ENCODE measurements at places on chromosomes 7 and 10. TPM values are rescaled to one million over a fixed set of nuclear protein-coding genes. Genes with fewer than 3 reads are reported as not detected.

- no peaks in the 10 kb centered on the region for H3K36me3 ChIP-seq
- H3K27me3 ChIP-seq, result no peaks in the 10 kb centered on the region
- H3K27ac ChIP-seq, result no peak overlapping the region
- no peaks in the 10 kb centered on the region for H3K4me1 ChIP-seq
- DNase-seq, result no peak
Measured at GRCh38 chr10:9291081-9291480, 1236.6 kb downstream of the GATA3 start.

- peaks cover 54% of the 10 kb centered on the region for H3K36me3 ChIP-seq
- no peaks in the 10 kb centered on the region for H3K27me3 ChIP-seq
- H3K27ac ChIP-seq, result no peak overlapping the region
Measured at GRCh38 chr7:20388084-20388483, 57.4 kb downstream of the ITGB8 start.

Gene BMPR1A
- 44.1 TPM for total RNA-seq

Gene MMD2
- not detected for total RNA-seq

GRCh38 chr10:56349611-56350010 lies 11.4 kb downstream of the ZWINT start:
- no peaks in the 10 kb centered on the region for H3K4me1 ChIP-seq
- H3K4me3 ChIP-seq, result no peak overlapping the region
- no peaks in the 10 kb centered on the region for H3K27me3 ChIP-seq
- DNase-seq, result no peak
- H3K27ac ChIP-seq, result no peak overlapping the region
- no peaks in the 10 kb centered on the region for H3K36me3 ChIP-seq

Gene ADIRF
- 703 TPM for total RNA-seq

GRCh38 chr7:47302560-47302959 lies 279.4 kb downstream of the TNS3 start:
- H3K36me3 ChIP-seq, result peaks cover 59% of the 10 kb centered on the region
- DNase-seq, result no peak
- peak overlapping the region; percentile 64 for H3K27ac ChIP-seq
- peaks cover 39% of the 10 kb centered on the region for H3K4me1 ChIP-seq
- H3K27me3 ChIP-seq, result no peaks in the 10 kb centered on the region

GRCh38 chr10:51789118-51789517 lies 89.7 kb upstream of the CSTF2T start:
- H3K4me1 ChIP-seq, result no peaks in the 10 kb centered on the region
- H3K27ac ChIP-seq, result no peak overlapping the region
- no peak for DNase-seq
- H3K36me3 ChIP-seq, result no peaks in the 10 kb centered on the region
- H3K4me3 ChIP-seq, result no peak overlapping the region
- no peaks in the 10 kb centered on the region for H3K27me3 ChIP-seq

GRCh38 chr7:86745013-86745745 lies 101.5 kb downstream of the GRM3 start:
- no peak for DNase-seq
- no peaks in the 10 kb centered on the region for H3K27me3 ChIP-seq
- no peaks in the 10 kb centered on the region for H3K4me1 ChIP-seq
- H3K4me3 ChIP-seq, result no peak overlapping the region

GRCh38 chr7:24786306-24786705 lies 29.0 kb upstream of the GSDME start:
- H3K4me3 ChIP-seq, result no peak overlapping the region
- H3K27me3 ChIP-seq, result no peaks in the 10 kb centered on the region
- H3K27ac ChIP-seq, result no peak overlapping the region
- no peaks in the 10 kb centered on the region for H3K36me3 ChIP-seq

DNA sequence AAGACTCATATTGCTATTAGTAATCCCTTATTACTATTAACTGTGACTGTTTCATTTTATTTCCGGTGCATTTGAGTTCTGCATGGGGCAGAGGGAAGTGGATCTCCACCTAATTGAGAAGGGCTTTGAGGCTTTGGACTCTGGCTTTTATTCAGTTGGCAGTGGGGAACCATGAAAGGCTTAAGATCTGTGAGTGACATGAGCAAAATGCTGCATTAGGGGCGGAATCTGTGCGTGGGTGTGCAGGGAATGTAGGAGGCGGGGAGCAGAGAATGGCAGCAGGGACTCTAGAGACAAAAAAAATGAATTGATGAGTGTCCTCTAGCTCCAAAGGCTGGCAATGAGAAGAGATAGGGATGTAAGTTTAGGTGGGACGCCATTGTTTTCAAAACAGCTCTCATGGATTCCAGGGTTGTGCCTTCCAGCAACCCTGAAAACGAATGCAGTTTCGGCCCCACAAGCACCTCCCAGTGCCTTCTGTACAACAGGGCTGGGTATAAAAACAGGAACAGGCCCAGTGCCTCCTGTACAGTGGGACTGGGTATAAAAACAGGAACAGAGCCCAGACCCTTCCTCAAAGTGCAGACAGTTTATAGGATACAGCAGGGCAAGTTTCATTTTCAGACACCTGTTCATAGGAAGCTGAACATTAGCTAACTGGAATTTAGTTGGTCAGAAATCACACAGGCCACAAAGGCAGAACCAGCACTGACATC lies 663.3 kb upstream of the FOXK1 start:
- H3K4me3 ChIP-seq, result no peak overlapping the region
- peaks cover 39% of the 10 kb centered on the region for H3K36me3 ChIP-seq
- H3K27me3 ChIP-seq, result no peaks in the 10 kb centered on the region
- H3K4me1 ChIP-seq, result no peaks in the 10 kb centered on the region
- H3K27ac ChIP-seq, result no peak overlapping the region

Gene RARRES2
- total RNA-seq, result 172 TPM

DNA sequence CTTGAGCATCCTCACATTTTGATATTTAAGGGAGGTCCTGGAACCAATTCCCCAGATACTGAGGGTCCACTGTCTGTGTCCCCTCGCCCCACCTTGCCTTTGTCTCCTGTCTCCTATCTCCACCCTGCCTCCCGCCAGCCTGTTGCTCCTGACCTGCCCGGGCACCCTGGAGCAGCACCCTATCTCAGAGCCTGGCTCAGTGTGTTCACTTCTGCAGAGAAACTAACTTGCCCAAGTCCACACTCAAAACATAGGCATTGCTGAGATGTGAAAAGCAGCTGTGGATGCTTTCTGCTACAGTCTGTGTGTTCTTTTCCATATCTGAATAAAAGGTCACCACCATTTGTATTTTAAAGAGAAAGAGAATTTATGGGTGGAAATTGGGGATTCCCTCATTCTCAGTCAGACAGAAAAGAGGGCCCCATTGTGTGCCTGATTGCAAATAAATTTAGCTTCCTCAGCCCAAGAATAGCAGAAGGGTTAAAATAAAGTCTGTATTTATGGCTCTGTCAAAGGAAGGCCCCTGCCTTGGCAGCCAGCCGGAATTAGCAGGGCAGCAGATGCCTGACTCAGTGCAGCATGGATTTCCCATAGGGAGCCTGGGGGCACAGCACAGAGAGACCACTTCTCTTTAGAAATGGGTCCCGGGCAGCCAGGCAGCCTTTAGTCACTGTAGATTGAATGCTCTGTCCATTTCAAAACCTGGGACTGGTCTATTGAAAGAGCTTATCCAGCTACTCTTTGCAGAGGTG lies 161.3 kb downstream of the EGFR start:
- peaks cover 9% of the 10 kb centered on the region for H3K4me1 ChIP-seq
- H3K36me3 ChIP-seq, result no peaks in the 10 kb centered on the region
- DNase-seq, result no peak
- peak overlapping the region; percentile 89 for H3K27ac ChIP-seq

Gene STEAP1B
- total RNA-seq, result 20.5 TPM

Gene JCAD
- total RNA-seq, result 40.8 TPM

Gene ASIC3
- 1.7 TPM for total RNA-seq

DNA sequence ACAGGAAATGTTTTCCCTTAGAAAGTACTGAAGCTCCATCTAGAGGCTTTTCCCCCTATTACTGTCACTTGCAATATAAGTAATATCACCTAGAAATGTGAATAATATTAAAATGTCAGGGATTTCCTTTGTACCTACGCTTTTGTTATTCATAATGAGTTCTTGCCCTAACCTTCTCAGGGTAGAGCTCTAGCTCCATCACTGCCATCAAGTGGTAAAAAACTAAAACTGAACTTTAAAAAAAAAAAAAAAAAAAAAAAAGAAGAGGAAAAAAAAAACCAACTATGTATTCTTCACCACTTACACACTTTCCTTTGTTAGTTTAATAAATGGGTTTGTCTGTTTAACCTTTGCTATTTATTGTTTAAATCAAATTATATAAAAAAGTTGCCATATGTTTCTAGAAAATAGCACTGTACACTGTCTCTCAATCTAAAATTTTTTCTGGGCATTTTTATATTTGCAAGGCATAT lies 49.9 kb downstream of the DNAJC1 start:
- no peak for DNase-seq
- no peaks in the 10 kb centered on the region for H3K4me1 ChIP-seq
- no peaks in the 10 kb centered on the region for H3K36me3 ChIP-seq
- H3K4me3 ChIP-seq, result no peak overlapping the region
- no peak overlapping the region for H3K27ac ChIP-seq
- H3K27me3 ChIP-seq, result no peaks in the 10 kb centered on the region

Gene HOXA2
- 5.0 TPM for total RNA-seq

Gene DOCK1
- 76.7 TPM for total RNA-seq

Gene SLC26A5
- not detected for total RNA-seq

- peak overlapping the region; percentile 35 for H3K4me3 ChIP-seq
- H3K4me1 ChIP-seq, result no peaks in the 10 kb centered on the region
- H3K27me3 ChIP-seq, result peaks cover 38% of the 10 kb centered on the region
- H3K36me3 ChIP-seq, result no peaks in the 10 kb centered on the region
Measured at GRCh38 chr10:86389441-86390193, 23.0 kb upstream of the GRID1 start.

Gene PALD1
- 7.8 TPM for total RNA-seq

Gene PIP
- not detected for total RNA-seq

Gene ZNF655
- total RNA-seq, result 140 TPM

GRCh38 chr10:117534321-117535297 lies 7.9 kb upstream of the EMX2 start:
- H3K36me3 ChIP-seq, result no peaks in the 10 kb centered on the region
- peaks cover 16% of the 10 kb centered on the region for H3K4me1 ChIP-seq
- peaks cover 100% of the 10 kb centered on the region for H3K27me3 ChIP-seq
- H3K4me3 ChIP-seq, result peak overlapping the region; percentile 3
- DNase-seq, result no peak

DNA sequence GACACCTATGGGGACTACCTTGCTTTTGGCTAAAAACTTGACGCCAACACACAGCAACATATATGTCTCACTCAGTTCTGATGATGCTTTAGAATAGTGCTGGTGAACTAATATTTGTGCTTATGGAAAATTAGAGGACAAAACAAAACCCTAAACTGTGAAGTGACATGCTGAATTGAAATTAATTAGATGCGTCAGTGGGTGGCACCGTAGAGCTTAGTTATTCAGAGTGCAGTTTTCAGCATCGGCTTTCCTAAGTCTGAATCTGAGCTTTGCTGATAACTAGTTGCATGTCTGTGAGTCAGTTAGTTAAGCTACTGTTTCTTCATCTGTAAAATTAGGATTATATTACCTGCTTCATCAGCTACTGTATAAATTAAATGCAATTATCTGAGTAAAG lies 245.0 kb upstream of the SORCS1 start:
- no peak overlapping the region for H3K4me3 ChIP-seq
- no peak for DNase-seq
- no peaks in the 10 kb centered on the region for H3K27me3 ChIP-seq
- H3K4me1 ChIP-seq, result no peaks in the 10 kb centered on the region
- no peaks in the 10 kb centered on the region for H3K36me3 ChIP-seq

DNA sequence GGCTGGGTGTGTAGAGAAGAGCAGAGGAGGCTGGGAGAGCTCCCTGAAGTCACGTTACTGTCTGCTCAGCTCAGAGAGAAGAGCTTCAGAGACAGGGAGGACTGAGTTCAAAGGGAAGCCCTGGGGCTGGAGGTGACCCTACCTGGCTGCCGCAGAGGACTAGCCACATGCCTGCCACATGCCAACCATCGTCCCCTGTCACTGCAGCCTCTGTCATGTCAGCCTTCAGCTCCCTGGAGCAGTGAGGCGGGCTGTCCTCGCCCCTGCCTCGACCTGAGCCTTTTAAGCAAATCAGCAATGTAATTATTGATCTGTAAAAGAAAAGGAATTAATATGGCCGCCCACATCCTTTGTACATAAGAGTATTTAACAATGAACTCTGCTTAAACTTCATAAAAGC lies 89.3 kb upstream of the RET start:
- H3K27ac ChIP-seq, result no peak overlapping the region
- H3K27me3 ChIP-seq, result no peaks in the 10 kb centered on the region
- no peaks in the 10 kb centered on the region for H3K36me3 ChIP-seq

- no peak overlapping the region for H3K27ac ChIP-seq
- no peaks in the 10 kb centered on the region for H3K4me1 ChIP-seq
- no peak for DNase-seq
- H3K4me3 ChIP-seq, result no peak overlapping the region
Measured at GRCh38 chr10:80599424-80599847, 61.7 kb downstream of the SH2D4B start.

Gene RET
- 1.2 TPM for total RNA-seq

GRCh38 chr10:71635867-71636266 lies 83.7 kb downstream of the C10orf105 start:
- no peak overlapping the region for H3K4me3 ChIP-seq
- no peaks in the 10 kb centered on the region for H3K4me1 ChIP-seq
- H3K27ac ChIP-seq, result no peak overlapping the region
- H3K27me3 ChIP-seq, result no peaks in the 10 kb centered on the region
- no peaks in the 10 kb centered on the region for H3K36me3 ChIP-seq

Gene FAM180A
- total RNA-seq, result 7.7 TPM

- no peak overlapping the region for H3K4me3 ChIP-seq
- no peak for DNase-seq
Measured at GRCh38 chr7:24368161-24368560, 84.2 kb downstream of the NPY start.

DNA sequence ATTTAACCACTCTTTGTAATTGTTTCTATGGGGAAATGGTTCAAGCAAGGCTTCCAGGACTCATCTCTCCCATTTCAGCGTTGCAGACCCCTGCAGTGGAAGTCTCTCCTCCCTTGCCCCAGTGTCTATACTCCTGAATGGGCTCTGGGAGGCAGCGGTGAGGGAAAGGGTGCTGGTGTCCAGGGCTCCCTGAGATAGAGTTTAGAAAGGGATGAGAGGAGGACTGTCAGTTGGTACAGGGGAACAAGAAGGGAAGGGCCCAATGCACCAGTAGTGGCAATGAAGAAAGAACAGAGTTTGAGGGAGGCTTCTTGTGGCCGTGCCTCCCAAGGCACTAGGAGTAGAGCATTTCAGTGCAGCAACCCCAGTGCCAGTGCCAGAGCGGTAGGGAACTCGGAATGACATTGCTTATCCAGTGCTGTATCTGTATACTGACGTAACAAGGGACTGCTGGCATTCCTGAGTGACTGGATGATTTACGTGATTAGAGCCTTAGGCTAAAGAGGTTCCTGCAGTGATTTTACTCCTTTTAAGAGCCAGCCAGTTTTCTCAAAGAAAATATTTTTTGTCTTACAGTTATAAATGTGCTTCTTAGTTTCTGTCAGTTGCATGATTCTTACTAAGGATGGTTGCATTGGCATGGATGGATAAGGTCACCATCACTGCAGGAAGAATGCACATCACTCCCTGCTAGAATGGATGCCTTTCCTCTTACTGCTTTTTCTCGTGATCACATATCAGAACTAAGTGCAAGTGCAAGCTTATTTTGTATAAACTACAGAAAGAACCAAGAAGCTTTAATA lies 28.0 kb downstream of the PRPF18 start:
- DNase-seq, result no peak
- no peaks in the 10 kb centered on the region for H3K36me3 ChIP-seq
- no peak overlapping the region for H3K27ac ChIP-seq
- no peak overlapping the region for H3K4me3 ChIP-seq
- no peaks in the 10 kb centered on the region for H3K4me1 ChIP-seq

Gene CRHR2
- 0.21 TPM for total RNA-seq

GRCh38 chr7:40795607-40796006 lies 660.8 kb downstream of the SUGCT start:
- no peaks in the 10 kb centered on the region for H3K36me3 ChIP-seq
- no peaks in the 10 kb centered on the region for H3K27me3 ChIP-seq
- no peak overlapping the region for H3K27ac ChIP-seq
- no peak for DNase-seq
- H3K4me1 ChIP-seq, result no peaks in the 10 kb centered on the region

Data from tibial nerve (tissue), 4 donors.